GM13977 (cell line): ENCODE measurements at places on chromosomes 7 and 10.

DNA sequence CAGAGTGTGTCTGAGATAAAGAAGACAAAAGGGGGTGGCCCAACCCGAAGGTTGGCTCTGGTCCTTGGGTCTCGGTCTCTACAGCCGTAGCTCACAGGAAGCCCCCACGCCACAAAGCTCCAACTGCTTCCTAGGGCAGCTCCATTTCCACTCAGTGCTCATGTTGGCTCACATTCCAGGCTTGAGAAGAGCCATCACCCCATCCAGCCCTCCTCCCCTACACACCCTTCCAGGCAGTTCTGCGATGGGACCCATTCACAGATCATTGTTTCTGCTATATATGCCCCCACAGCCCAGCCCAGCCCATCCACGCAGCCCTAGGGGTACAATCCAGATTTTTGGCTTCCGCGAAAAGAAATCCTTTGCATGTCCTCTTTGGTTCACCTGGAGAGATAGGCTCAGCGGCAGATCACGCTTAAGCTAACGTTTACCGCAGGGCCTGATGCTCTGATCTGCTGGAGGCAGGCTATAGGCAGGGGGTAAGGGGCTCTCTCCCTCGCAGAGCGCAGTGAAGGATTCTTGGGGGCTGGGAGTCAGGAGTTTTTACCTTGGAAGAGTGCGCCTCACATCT is 6.2 kb upstream of the HOXA11 start:
- no peak for DNase-seq

- no peak for DNase-seq
Observed at GRCh38 chr7:47381134-47381495, 200.8 kb downstream of the TNS3 start.

DNA sequence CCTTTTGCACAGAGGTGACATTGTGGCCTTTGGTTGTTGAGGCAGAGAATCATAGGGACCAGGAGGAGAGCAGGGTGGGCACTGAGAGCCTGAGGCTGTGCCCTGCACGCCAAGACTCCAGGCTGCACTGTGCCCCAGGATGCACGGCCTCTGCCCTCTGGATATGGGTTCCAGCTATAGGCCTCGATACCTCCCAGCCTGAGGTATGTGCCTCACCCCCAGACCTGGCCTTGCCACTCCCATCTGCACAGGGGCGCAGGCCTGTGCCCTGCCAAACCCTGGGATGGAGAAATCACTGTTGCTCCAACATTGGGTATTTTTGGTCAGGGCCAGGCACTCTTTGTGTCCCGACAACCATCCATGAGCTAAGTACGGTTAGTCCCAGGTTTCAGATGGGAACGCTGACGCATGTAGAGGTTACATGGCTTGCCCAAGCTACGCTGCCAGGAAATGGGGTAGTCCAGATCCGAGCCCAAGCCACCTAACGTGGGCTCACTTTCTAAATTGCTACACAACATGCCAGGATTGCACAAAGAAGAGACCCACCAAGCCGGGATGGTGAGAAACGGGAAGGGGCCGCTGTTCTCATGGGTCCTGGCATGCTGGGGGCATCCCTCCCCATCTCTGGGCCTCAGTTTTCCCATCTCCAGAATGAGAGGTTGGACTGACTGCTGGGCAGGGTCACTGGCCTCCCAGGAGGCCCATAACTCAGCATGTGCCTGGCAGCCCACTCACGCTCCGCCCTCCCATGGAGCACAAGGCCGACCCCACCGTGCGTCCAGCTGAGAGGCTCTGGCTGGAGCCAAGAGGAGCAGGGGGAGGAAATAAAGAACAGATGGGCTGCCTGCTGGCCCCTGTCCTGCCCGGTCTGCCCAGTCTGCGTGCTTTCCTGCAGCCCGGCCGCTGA is 44.2 kb downstream of the ZCCHC24 start:
- no peak for DNase-seq

- peak; percentile 61 for DNase-seq
Observed at GRCh38 chr7:92461027-92462003, 14.0 kb downstream of the GATAD1 start.

DNA sequence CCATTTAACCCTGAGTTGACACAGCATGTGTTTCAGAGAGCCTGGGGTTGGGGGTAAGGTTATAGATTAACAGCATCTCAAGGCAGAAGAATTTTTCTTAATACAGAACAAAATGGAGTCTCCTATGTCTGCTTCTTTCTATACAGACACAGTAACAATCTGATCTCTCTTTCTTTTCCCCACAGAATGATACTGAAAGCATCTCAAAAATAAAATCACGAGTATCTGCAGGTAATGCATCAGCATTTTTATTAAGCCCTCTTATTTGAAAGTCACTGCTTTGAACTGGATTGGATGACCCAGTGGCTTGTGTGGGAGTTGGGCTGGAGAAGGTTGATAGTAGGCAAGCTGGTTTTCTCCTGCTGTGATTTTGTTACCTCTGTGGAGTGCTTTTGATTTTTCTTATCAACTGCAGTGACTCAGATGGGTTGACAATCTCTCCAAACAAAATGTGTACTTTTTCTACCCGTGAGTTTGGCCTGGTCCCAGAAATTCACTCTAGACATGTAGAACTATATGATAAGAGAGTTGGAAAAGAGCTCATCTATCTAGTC is 253.5 kb upstream of the PRKCQ start:
- no peak for DNase-seq

DNA sequence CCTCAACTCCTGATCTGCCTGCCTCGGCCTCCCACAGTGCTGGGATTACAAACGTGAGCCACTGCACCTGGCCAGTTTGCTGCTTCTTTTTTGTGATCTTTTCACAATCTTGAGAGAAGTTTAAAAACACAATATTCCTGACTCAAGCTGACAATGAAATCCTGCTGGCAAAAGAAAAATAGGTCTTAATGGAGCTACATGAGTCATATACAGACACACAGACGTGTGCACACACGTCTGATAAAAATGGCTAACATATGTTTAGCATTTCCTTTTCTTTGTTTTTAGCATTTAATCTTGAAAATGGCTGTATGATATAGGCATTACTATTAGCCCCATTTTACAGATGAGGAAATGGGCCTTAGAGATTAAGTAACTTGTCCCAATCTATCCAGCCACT is 29.4 kb upstream of the RAB18 start:
- DNase-seq: no peak

GRCh38 chr7:88101769-88102168 is 118.1 kb downstream of the SRI start:
- DNase-seq: no peak

- peak; percentile 28 for DNase-seq
Observed at GRCh38 chr10:59829601-59830000, 76.3 kb upstream of the MRLN start.

- DNase-seq: no peak
Observed at GRCh38 chr10:22047812-22048211, 44.3 kb upstream of the DNAJC1 start.

GRCh38 chr10:100338434-100339036 is 8.5 kb upstream of the SCD start:
- peak; percentile 78 for DNase-seq

GRCh38 chr7:47542051-47542450 is 39.9 kb downstream of the TNS3 start:
- DNase-seq: no peak

GRCh38 chr10:46050941-46051623 is 5.0 kb upstream of the MSMB start:
- DNase-seq: no peak

DNA sequence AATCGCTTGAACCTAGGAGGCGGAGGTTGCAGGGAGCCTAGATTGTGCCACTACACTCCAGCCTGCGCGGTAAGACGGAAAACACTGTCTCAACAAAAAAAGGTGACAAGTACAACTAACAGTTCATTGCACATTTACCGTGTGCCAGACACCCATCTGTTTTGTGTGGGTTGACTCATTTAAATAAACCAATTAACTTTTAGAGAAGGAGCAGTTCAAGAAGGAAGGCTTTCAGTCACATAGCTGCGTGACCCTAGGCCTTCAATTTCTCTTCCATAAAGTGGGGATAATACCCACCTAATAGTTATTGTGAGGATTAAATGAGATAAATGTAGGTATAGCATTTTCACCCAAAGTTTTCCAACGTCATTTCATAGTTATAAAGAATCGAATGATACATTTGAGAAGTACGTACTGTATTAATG is 52.3 kb upstream of the KDM7A start:
- DNase-seq: no peak

- no peak for DNase-seq
Observed at GRCh38 chr10:60910543-60910942, 33.4 kb downstream of the RHOBTB1 start.

GRCh38 chr7:79398138-79398749 is 55.2 kb downstream of the MAGI2 start:
- DNase-seq: no peak

DNA sequence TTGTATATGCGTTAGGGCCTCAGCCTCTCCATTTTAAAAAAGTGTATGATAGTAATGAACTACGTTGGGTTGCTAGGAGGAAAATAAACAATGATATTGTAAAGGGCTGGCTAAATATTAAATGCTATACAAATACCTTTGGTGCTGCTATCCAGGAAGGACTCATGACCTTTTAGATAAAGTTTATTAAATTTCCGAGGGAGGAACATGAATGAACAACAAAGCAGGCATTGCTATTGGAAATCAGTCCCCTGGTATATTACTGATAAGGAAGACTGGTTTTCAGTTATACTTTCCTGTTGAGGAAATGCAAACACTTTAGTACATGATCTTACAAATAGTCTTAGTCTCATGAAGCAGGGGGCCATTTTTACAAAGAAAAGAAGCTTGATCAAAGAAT is 17.2 kb upstream of the AGR2 start:
- no peak for DNase-seq

DNA sequence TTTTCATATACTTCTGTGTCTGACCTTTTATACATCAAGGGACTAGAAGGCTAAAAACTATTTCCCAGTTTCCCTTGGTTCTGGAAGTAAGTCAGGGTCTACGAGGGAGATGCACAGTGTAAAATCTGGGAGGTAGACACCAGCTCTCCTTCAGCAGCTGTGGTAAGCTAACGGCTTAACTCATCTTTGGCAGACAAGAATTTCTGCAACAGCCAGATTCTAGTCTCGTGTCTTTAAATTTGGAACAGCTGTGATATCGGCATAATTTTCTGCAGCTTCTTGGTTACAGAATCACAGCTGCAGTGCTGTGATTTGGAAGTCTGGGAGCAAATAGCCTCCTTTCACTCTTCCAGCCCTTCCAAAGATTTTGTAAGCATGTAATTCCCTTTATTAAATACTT is 37.4 kb upstream of the ABCB4 start:
- no peak for DNase-seq

GRCh38 chr10:1396297-1396635 is 340.1 kb downstream of the WDR37 start:
- DNase-seq: no peak

GRCh38 chr7:113698556-113699220 is 220.1 kb downstream of the PPP1R3A start:
- DNase-seq: peak; percentile 7

DNA sequence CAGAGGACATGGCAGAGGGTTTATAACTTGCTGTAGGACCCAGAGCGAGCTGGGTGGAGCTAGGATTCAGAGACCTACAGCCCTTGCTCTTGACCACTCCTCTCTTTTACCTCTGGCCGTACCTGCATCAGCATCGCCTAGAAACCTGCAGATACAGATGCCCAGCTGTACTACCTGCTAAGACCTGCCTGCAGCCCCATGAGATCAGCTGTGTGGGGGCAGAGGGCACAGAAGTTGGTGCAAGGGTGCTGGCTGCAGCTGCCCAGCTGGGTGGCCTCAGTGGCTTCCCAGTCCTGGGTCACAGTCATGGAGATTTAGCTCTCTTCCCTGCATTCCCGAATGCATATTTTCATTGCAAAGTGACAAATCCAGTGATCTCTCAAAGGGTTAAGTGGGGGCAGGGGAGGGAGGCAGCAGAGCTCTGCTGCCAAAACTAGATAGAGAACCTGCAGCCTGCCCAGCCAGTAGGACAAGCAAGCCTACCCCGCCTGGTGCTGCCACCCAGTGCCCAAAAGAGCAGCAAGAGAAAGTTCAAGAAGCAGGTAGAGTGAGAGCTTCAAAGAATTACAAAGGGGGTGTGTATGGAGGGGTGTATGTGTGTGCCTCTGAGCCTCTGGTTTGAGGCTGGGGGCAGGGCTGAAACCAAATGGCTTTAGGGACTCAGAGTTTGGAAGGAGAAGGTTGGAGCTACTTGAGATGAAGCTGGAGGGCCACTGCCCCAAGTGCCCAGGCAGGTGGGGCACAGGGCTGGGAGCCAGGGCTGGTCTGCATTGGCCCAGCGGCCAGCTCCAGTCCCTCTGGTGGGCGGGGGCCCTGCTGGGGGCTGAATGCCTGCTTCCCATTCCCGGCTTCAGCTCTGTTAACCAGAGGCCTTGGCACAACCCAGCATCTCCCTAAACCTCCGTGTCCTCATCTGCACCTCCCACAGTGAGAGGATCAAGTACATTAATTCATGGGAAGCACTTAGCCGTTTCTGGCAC is 6.9 kb downstream of the FAM241B start:
- no peak for DNase-seq

GRCh38 chr10:132972149-132972985 is 30.0 kb upstream of the CFAP46 start:
- no peak for DNase-seq

GRCh38 chr7:38129579-38129978 is 48.5 kb upstream of the STARD3NL start:
- no peak for DNase-seq

GRCh38 chr10:34520084-34520483 is 295.0 kb downstream of the PARD3 start:
- no peak for DNase-seq

DNA sequence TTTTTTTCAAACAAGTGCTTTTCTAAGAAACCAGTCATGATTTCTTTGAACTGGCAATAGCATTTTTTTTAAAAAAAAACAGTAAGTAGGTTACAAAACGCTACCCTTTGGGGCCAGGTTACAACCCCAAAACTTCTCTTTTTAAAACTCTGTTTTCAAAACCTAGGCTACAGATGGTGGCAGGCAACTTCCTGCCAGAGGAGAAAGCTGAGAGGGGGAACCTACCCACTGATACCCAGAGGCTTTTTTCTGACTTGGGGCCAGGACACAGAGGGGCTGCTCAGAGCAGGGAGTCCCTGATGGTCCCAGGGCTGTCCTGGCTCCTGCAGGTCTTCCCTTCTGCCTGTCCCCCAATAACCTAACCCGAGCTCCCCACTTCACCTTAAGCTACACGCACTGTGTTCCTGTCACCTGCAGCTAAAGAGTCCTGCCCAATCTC is 6.9 kb downstream of the STN1 start:
- peak; percentile 32 for DNase-seq

- DNase-seq: no peak
Observed at GRCh38 chr10:128087146-128087883, 38.9 kb downstream of the MKI67 start.

DNA sequence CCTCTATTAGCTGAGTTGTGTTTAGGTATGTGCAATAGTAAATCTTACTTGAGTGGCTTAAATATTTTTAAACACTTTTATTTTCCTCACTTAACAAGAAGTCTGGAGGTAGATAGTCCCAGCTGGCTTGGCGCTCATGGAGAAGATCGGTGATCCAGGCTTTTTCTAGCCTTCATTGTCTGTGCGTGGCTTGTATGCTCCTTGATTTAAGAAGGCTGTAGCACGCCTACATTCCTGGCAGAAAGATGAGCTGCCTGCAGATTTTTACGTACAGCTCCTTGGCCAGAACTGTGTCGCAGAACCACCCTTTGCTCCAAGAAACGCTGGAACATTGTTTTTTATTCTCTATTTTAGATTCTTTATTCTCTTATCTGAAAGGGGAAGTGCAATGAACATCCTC is 284.1 kb downstream of the KIF20B start:
- DNase-seq: no peak
